CD4-positive, CD25-positive, alpha-beta regulatory T cell (primary cell): ENCODE measurements at places on chromosomes 11 and 22.

- DNase-seq: no peak
These were observed 10.6 kb downstream of the STT3A start for GRCh38 chr11:125603207-125603606.

DNA sequence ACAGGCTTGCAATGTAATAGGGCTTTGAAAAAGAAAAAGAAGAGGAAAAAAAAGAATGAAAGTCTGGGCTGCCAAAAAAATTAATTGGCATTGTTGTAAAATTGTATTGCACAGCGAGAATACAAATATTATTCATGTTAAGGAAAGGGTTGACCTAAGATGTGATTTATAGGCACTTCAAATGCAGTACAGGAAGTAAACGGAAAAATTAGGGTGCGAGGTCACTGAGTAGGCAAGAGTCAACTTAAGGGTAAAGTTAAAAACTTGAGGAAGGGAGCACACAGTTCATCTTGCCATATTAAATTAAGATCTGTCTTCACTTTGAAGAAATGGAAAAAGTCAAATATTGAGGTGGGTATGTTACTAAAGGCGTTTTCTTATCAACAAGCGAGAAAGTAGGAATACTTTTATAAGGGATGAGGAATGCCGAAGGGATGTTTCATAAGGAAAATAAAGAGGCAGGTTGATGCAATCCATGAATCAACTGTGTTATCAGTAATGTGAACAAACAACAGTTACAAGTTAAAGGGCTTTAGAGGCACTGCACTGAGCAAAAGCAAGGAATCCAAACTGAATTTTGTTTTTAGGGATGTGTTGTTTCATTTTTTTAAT lies 123.0 kb downstream of the WT1 start:
- DNase-seq: no peak

DNA sequence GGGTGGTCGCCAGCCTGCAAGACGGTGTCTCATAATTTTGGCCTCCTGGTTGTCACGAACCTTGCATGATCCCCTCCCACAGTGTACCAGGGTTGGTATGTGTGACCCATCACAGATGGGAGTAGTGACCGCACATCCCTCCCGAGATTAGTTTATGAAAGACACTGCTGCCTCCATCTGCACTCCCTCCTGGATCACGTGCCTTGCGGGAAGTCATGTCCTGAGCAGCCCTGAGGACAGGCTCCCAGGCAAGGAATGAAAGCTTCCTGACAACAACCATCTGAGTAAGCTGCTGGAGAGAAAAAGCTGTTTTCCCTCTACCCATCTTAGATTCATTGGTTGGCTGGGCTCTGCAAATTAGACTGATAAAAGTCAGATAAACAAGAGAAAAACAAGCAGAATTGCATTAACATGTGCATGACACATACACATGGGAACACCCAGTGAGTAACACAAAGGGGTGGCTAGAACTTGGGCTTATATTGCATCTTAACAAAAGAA lies 14.4 kb upstream of the PAMR1 start:
- no peak for DNase-seq

- no peak for DNase-seq
These were observed 194.2 kb upstream of the B3GAT1 start for GRCh38 chr11:134606251-134606650.

DNA sequence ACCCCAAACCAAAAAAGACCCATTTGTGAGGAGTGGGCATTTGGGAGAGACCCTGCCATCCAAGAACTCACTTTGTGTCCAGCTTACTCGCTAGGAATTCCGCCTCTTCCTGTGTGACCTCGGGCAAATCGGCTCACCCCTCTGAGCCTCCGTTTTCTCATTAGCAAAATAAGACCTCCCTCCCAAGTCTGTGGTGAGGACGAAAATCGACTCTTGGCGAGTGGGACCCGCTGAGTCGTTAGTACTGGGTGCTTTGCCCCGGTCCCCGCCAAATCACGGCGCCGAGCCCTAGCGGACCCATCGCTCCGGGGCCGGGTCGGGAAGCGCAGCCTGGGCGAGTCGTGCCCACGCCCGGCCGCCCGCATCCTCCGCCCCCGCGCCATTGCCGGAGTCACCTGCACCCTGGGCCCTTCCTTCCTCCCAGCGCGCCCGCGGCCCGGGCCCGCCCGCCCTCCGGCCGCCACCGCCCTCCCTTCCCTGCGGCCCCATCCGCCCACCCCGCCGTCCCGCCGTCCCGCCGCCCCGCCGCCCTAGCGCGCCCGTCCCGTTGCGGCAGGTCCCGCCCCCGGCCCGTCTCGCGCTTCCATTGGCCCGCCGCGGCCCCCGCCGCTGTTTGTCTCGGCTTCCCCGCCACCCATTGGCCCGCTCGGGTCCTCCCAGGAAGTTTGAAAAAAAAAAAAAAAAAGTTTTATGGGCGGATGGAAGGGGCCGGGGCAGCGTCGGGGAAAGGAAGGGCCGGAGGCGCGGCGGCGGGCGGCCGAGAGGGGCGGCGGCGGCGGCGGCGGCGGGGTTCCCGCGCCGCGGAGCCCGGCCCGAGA lies 48.9 kb downstream of the TRIOBP start:
- DNase-seq: peak; percentile 81

DNA sequence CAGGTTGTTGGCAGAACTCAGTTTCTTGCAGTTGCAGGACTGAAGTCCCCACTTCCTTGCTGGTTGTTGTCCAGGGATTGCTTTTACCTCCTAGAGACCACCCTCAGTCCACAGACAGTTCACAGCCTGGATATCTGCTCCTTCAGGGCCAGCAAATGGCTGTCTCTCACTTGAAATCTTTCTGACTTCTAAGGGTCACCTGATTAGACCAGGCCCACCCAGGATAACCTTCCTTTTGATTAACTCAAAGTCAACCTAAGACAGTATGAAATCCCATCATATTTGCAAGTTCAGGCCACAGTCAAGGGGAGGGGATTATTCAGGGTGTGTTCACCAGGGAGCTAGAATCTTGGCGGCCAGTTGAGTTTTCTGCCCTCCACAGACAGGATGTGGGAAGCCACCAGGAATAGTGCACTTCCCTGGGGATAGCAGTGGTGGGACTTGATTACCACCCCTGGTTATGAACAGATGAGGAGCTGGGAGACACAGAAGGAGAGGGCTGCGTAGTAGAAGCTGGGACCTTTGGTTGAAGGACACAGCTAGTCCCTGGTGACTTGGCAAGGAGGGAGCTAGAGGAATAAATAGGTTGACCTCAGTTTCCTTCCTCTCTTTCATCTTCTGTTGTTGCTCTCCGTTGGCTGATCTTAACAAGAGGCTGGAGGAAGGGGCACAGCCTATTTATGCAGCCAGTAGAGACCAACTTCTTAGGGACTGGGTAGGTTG lies 33.4 kb downstream of the MIAT start:
- DNase-seq: peak; percentile 40

DNA sequence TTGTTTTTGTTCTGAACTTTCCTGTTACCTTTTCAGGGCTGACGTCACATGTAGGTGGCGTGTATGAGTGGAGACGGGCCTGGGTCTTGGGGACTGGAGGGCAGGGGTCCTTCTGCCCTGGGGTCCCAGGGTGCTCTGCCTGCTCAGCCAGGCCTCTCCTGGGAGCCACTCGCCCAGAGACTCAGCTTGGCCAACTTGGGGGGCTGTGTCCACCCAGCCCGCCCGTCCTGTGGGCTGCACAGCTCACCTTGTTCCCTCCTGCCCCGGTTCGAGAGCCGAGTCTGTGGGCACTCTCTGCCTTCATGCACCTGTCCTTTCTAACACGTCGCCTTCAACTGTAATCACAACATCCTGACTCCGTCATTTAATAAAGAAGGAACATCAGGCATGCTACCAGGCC lies 3.5 kb upstream of the TSSC4 start:
- no peak for DNase-seq

DNA sequence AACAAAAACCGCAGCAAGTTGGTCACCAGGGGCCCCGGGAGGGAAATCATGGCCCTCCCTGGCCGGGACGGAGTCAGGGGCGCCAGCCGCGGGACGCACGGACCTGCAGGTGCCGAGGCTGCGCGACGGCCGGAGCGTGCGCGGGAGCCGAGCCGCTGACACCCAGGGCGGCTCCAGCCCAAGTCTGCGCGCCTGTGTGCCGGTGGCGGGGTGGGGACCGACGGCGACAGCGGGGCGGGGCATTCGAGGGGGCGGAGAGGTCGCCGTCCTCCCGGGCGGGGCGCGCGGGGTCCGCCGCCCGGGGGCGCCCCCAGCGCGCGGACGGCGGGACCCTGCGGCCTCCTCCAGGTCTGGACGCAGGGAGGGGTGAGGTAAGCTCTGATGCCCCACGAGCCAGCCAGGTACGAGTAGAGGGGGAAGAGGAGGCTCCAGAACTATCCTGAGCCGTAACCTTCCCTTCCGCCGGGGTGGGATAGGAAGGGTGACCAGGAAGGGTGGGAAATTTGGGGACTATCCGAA lies at the start of gene ESAM:
Gene ESAM, minus strand, starts transcription at position 186 of the 519 bp plus-strand sequence. Its CDS starts 136 bp downstream, at position 50.
- peak; percentile 57 for DNase-seq

- no peak for DNase-seq
These were observed 165.6 kb downstream of the SHANK2 start for GRCh38 chr11:71086687-71087258.

DNA sequence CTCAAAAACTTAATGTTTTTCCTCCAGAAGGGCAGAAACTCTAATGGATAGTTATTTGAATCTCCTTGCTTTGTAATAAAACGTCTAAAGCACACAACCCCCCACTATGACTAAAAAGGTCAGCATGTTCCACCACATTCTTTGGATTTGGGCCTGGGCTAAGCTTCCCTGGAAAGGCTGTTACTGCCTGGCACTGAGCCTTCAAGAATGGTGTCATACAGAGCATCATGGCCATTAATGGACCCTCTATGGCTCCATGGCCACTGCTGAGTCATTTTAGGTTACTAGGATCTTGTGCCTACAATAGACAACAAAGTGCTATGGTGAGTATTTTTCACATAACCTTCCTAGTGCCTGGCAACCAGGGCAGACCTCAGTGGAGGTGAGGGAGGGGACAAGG lies 242.6 kb upstream of the FAT3 start:
- no peak for DNase-seq

DNA sequence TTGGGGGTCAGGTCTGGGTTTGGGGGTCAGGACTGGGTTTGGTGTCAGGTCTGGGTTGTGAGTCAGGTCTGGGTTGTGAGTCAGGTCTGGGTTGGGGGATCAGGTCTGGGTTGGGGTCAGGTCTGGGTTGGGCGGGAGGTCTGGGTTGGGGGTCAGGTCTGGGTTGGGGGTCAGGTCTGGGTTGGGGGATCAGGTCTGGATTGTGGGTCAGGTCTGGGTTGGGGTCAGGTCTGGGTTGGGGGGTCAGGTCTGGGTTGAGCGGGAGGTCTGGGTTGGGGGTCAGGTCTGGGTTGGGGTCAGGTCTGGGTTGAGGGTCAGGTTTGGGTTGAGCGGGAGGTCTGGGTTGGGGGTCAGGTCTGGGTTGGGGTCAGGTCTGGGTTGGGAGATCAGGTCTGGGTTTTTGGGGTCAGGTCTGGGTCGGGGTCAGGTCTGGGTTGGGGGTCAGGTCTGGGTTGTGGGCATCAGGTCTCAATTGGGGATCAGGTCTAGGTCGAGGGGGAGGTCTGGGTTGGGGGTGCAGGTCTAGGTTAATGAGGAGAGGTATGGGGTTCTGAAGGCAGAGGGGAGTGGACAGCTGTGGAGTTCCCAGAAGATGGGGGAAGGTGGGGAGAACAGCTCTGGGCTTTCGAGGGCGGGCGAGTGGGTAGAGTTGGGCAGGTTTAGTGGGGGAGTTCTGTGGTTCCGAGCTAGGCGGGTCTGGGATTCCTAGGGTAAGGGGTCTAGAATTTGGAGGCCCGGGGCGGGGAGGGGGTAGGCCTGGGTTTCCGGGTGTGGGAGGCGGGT lies 629 bp downstream of the TTLL8 start:
- DNase-seq: no peak

GRCh38 chr11:46308631-46309419 lies 31.4 kb downstream of the CREB3L1 start:
- DNase-seq: peak; percentile 28

DNA sequence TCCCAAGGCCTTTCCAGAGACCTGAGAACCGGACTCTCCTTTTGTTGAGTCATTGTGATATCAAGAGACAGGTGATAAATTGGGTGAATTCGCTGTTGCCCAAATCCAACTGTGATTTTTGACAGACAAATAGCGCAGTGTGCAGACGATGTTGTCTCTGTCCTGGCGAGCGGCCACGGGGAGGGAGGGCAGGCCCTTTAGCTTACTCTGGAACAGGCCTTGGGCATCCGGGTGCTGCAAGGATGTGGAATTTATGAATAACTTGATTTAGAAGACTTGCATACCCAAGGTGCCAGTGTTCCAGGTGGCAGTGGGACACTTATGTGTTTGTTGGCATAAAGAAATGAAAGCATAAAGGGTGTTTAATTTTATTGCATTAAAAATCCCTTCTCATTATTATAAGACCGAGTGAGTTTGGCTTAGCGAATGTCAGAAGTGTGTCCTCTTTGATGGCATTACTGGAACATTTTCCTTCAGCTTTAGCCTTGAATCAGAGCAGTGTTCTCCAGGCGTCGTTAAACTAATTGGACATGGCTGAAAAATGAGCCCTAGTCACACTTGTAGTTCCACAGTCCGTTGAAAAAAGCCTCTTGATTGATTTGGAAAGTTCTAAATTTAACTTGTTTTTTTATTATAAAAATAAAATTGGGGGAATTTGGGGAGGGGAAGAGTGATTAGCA lies 9.4 kb downstream of the LDLRAD3 start:
- no peak for DNase-seq

GRCh38 chr11:107651672-107652071 lies 60.2 kb downstream of the SLN start:
- DNase-seq: no peak

GRCh38 chr22:31651664-31652063 lies 10.4 kb downstream of the PISD start:
- DNase-seq: no peak

GRCh38 chr22:35634943-35635540 lies 13.2 kb upstream of the APOL6 start:
- DNase-seq: no peak

DNA sequence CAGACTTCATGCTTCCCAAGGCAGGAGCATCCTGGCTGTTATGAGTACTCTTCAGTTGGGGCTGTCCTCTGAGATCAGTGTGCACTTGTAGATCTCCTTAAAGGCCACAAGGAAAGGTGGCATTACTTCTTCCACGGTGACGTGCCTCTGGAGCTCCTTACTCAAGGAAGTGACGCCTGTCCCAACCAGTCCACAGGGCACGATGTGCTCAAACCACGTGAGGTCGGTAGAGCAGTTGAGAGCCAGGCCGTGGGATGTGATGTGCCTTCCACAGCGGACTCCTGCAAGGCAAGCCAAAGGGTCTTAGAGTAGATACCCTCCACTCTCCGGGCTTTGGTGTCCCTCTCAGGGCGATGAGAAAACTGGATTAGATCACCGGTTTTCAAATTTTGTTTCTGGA lies 1.4 kb downstream of the LIPT2 start:
- DNase-seq: no peak

- DNase-seq: no peak
These were observed 45.4 kb downstream of the CASP12 start for GRCh38 chr11:104852811-104853210.

DNA sequence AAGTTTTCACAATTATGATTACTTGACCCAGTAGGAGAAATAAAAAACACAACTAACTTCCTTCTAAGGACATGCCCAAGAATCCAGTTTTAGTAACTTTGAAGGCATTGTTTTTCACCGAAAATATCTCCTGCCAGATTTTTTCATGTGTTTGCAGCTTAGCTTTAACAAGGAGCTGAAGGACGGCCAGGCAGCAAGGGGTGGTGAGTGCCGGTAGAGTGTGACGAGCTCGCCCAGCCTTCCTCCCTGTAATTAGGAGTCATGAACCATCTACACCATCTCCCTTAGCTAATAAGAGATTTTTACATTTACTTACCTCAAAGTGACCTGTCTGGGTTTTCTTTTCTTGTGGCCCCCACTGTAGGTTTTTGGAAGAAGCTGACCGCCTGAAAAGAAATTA lies 72.0 kb downstream of the BMAL1 start:
- no peak for DNase-seq

GRCh38 chr22:27982106-27982505 lies 63.0 kb upstream of the PITPNB start:
- no peak for DNase-seq

- no peak for DNase-seq
These were observed 22.4 kb upstream of the FDX1 start for GRCh38 chr11:110407315-110407714.
